Stimulated activated CD8-positive, alpha-beta memory T cell treated with anti-CD3 and anti-CD28 coated beads, Interleukin-4, amount 100 ng/mL, for 4 hours (primary cell): ENCODE measurements at places on chromosomes 2 and 18.

GRCh38 chr18:42028247-42028832, 73.3 kb downstream of the PIK3C3 start:
- DNase-seq: no peak

GRCh38 chr2:142867136-142867535, 10.3 kb upstream of the KYNU start:
- no peak for DNase-seq

GRCh38 chr2:7116511-7116910, 199.3 kb downstream of the RNF144A start:
- no peak for DNase-seq

DNA sequence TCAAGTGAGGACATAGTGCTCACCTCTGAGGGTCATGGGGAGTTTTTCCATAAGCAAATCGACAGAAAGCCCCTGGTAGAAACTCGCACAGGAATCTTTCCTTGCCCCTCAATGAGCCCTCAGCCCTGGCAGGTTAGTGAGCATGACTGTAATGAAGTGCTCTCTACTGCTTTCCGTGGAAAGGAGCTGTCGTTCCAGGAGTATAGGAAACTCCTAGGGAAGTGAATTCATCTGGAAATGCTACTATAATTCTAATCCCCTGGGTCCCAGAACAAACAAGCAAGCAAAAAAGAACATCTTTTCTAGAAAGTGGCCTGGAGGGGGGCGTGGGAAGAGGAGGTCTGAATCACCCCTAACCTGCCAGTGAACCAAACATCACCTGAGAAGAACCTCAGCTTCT, 18.1 kb downstream of the BCL2L11 start:
- DNase-seq: no peak

DNA sequence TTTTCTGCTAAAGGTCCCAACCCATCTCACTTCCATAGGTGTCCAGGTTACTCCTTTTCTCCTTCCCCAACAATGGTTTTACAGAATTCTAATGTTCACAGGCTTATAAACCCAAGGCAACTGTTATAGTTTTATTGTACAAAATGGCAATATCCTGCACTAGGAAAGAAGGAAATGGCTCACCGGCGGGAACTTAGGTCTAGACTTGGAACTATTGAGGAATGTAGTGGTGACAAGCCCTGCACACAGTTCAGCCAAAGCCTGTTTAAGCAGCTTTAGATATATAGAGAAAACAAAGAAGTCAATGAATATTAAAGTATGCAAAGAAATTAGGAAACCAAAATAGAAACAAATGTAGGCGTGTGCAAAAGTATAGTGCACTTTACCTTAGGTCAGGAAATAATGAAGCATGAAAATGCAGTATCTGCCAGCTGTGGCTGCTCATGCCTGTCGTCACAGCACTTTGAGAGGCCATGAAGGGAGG, 22.7 kb upstream of the KCNG3 start:
- no peak for DNase-seq

DNA sequence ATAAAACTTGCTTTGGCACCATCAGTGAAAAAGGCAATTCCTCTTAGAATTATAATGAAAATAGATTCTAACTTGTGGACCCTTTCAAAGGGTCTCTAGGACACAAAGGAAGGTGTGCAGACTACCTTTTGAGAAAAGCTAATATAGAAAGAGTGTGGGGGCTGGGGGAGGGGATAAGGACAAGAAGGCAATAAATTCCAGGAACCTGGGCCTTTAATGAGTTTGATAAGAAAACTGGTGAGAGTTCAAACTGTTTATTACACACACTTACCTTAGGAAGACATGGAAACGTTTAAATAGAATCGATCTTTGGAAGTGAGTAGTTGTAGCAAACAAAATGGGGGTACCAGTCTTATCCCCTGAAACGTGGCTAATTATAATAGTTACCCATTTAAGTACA, 39.6 kb upstream of the PGAP1 start:
- no peak for DNase-seq

GRCh38 chr2:56260415-56260814, 76.6 kb downstream of the CCDC85A start:
- DNase-seq: no peak

DNA sequence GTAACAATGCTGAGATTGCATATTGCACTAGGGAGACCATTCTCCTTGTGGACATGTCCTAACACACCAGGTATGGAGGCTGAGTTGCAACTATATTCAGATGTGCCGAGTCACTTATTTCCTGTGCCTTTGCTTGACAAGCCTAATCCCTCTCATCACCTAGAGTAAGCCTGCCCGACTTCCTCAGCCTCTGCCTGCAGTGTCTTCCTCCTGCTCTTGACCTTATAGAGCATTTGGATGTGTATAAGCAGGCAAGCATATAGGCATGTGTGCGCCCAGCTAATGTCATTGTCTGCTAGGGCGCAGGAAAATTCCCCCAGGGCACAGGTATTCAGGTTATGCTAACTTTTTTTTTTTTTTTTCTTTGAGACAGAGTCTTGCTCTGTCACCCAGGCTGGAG, 316.9 kb downstream of the CDH2 start:
- no peak for DNase-seq

DNA sequence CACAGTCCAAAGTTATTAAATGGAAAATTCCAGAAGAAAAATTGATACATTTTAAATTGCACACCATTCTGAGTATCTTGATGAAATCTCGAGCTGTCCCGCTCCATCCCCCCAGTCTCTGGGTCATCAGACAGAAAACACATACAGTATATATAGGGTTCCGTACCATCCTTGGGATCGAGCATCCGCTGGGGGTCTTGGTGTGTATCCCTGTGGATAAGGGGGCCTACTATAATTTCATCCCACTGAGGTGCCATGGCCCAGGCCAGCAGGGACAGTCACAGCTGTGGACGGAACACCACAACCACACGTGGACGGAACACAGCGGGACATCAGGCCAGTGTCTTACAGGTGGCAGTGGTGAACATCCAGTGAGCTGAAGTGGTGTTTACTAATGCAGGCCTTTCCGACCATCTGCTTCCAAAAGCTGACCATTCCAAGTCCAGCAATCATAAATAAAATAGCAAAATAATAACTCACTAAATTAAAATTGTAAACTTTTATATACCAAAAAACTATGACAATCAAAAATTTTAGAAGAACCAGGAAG, 14.0 kb downstream of the TWIST2 start:
- no peak for DNase-seq

GRCh38 chr2:139867601-139868226, 1087.5 kb upstream of the NXPH2 start:
- no peak for DNase-seq

DNA sequence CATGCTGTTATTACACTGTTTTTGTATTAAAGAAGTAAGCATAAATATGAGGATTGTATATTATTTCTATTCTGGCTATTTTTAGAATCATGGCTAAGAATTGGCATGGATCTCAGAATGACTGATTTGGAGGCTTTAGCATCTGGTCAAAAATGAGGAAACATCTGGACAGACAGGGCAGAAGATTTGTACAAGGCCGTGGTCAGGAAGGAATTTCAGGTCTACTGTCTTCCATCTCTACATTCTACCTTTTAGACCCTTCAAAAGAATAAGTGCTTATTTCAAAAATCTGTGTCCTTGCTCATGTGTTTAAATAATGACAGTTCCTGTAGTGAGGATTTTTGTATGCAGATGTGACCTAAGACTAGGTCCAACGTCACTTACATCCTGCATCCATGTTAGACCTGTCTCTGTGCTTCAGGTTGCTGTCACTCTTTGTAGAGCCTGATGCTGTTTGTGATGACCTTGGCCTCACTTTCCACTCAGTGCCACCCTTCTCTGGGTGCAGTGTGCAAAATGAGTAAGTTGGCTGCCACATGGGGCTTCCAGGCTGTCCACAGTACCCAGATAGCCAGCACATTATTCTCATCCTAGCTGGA, 54.7 kb upstream of the B3GNT2 start:
- DNase-seq: no peak

DNA sequence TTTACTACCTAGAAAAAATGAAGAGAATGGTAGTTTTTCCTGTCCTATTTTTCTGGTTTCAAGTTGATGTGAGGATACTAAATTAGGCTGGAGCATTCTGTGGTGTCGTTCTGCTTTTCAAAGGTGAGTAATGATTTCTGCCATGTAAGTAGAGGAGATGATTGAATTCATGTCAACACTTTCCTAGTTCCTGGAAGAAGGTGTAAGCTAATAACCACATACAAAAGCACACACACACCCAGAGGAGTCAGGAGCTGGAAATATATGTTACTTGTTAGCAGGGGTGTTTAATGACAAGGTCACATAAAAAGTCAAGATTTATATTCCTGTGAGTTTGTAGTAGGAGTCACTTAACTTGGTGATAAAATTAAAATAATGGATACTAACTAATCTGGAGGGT, 172.1 kb downstream of the TMX3 start:
- no peak for DNase-seq

GRCh38 chr2:209900638-209901037, 101.8 kb upstream of the RPE start:
- DNase-seq: no peak

DNA sequence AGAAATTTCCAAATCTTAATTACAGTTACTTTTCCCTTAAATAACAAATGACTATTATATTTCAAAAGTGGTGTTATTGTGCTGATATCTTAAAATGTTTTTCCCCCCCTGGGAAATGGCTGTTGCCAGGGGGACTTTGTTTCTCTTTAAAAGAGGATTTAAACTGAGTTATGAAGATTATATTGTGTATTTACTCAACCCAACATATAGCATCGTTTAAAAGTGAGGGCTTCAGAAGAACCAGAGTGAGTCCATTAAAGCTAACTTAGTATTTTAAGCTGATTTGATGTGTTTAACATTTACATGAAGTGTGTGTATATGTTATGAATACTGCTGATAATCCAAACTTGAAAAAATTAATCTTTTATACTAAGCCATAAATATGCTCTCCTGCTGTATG, 81.6 kb downstream of the COL5A2 start:
- no peak for DNase-seq

DNA sequence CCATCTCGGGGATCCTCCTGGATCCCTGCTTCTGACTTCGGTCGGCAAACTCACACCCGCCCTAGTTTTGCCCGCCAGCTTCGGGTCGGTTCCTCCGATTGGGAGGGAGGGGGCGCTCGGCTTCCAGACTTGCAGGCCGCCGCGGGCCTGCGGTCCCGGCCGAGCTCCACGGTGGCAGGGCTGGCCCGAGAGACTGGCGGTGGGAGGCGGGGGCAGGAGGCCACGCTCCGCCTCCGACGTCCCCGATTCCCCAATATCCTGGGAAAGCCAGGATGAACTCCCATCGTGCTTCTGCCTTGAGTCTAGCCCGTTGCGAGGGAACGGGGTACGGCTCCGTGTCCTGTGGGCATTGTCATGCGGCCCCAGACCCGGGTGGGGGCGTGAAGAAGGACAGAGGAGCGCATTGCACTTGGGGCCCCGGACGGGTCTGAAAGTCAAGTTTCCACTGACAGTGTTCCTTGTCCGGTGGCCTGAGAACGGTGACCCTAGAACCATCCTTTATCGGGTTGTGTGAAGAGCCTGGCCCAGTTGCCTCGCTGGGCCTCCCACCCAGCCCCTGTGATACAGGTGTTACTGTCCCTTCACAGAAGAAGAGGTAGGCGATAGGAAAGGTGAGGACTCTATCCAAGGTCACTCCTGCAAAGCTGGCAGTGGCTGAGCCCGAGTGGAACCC, 2.4 kb upstream of the INHBB start:
- no peak for DNase-seq

- DNase-seq: no peak
These were observed 41.4 kb downstream of the FECH start for GRCh38 chr18:57544936-57545660.

DNA sequence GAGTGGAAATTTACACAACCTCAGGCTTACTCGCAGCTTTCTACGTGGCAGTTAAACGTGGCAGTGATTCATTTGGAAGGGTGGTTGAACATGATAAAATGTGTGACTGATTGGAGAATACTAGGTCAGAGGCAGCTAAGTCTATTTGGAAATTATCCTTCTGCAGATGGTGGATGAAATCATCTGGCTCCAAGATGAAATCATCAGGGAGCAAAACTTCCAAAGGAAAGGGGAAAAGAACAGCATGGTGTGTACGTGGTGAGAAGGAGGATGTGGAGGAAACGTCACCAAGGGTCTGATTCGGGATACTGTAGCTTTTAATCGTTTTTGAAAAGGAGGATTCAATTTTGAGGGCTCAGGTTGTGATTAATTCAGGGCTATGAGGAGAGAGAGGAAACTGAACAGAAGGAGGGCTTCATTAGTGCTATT, 47.9 kb downstream of the COL3A1 start:
- DNase-seq: no peak

GRCh38 chr18:57516056-57516455, 70.4 kb downstream of the FECH start:
- no peak for DNase-seq

- no peak for DNase-seq
These were observed 30.6 kb upstream of the EPC2 start for GRCh38 chr2:148614014-148614321.

GRCh38 chr2:189514104-189514503, 66.5 kb downstream of the SLC40A1 start:
- DNase-seq: no peak

DNA sequence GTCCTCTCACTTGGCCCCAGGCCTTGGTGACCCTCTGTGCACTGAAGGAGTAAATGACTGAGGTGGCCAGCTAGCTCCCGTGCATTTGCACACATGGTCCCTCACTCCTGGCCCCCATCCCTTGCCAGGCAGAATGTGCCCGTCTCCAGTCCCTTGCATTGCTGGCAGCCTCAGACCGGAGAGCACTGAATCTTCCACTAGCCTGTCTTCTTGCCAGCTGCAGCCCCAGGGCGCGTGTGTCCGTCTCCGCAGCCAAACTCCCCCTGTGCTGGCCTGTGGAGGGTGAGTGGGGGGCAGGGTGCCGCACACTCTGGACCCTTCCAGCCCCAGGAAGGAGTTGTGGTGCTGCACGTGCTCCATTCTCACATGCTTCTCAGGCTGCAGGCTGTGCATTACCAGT, 35.9 kb downstream of the INPP4A start:
- no peak for DNase-seq

GRCh38 chr18:26864658-26865057, 849 bp downstream of the AQP4 start:
- no peak for DNase-seq

- DNase-seq: no peak
These were observed 36.9 kb downstream of the REEP1 start for GRCh38 chr2:86300496-86300895.

- DNase-seq: no peak
These were observed 3.0 kb downstream of the TTC32 start for GRCh38 chr2:19898592-19899329.

- no peak for DNase-seq
These were observed 204.0 kb downstream of the ARL4C start for GRCh38 chr2:234292962-234293243.

GRCh38 chr2:8543060-8543382, 138.8 kb upstream of the ID2 start:
- no peak for DNase-seq

DNA sequence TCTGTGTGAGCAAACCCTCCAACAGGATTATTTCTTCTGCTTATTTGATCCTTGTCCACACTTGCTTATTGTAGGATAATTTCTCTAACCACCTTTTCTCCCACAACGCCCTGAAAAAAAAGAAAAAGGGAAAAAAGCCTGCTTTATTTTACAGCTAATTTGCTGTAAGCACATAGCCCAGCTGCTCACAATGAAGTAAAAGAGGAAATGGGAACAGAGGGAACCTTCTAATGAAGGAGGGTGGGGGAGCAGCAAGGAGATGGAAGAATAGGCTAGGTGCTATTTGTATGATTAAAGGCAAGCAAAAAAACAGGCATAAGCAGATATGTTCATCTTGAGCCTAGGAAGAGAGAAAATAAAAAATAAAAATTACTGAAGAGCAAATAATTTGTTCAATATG, 331.6 kb downstream of the TXNL1 start:
- no peak for DNase-seq
